ENCODE measurements at places on chromosomes 6 and 20. TPM values are rescaled to one million over a fixed set of nuclear protein-coding genes. Genes with fewer than 3 reads are reported as not detected.

SPDEF gene
- not detected for total RNA-seq

MUC22 gene
- total RNA-seq = not detected

PPP1R3G gene
- total RNA-seq = 0.18 TPM

CD2AP gene
- 18.3 TPM for total RNA-seq

TGM3 gene
- not detected for total RNA-seq

ASIP gene
- not detected for total RNA-seq

DNAH8 gene
- under 0.01 TPM for total RNA-seq

KCNK15 gene
- not detected for total RNA-seq

POU5F1 gene
- not detected for total RNA-seq

RPN2 gene
- total RNA-seq = 232 TPM

ATXN1 gene
- total RNA-seq = 13.9 TPM

TCP11 gene
- 0.56 TPM for total RNA-seq

ESR1 gene
- total RNA-seq = not detected

FGD2 gene
- total RNA-seq = not detected

TSPO2 gene
- not detected for total RNA-seq

TTK gene
- 21.5 TPM for total RNA-seq

AGPAT4 gene
- 3.8 TPM for total RNA-seq

DAAM2 gene
- total RNA-seq = 13.1 TPM

ADGRF1 gene
- not detected for total RNA-seq

MOCS1 gene
- 8.1 TPM for total RNA-seq

ZBTB46 gene
- 15.3 TPM for total RNA-seq

BPIFB4 gene
- total RNA-seq = not detected

BPI gene
- total RNA-seq = not detected

PAX1 gene
- not detected for total RNA-seq

CASS4 gene
- 26.1 TPM for total RNA-seq

MYH7B gene
- total RNA-seq = not detected

MUC21 gene
- total RNA-seq = not detected

ZNF311 gene
- 0.36 TPM for total RNA-seq

CNR1 gene
- total RNA-seq = not detected

PXDC1 gene
- 66.4 TPM for total RNA-seq

OXT gene
- not detected for total RNA-seq

CHD6 gene
- 31.7 TPM for total RNA-seq

ENPP3 gene
- not detected for total RNA-seq

PLCB4 gene
- total RNA-seq = 28.3 TPM

HRH3 gene
- total RNA-seq = not detected

PARD6B gene
- 0.90 TPM for total RNA-seq

UBD gene
- total RNA-seq = not detected

HCK gene
- not detected for total RNA-seq

PHACTR3 gene
- not detected for total RNA-seq

C6orf15 gene
- not detected for total RNA-seq

All from IMR-90 (cell line).